ENCODE measurements at places on chromosomes 6 and 20.

DNA sequence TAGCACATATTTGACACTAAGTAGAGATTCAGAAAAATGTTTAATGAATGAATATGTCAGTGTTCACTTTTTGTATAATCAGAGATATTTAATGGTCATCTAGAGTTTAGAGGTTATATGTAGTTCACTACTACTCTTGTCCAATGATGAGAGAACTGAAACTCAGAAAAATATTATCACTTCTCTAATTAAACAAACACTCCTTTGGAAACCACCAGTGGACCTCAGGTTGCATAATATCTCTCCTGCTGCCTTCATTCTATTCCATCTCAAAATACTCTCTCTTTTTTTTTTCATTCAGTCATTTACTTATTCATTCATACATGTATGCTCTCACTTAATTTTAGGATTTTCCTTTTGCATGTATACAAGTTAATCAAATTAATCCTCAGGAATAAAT lies 423.1 kb upstream of the RNF217 start:
- no peak for DNase-seq

GRCh38 chr6:78962448-78962847 lies 95.1 kb downstream of the IRAK1BP1 start:
- DNase-seq = no peak

GRCh38 chr20:6702144-6702543 lies 65.3 kb upstream of the BMP2 start:
- no peak for DNase-seq

DNA sequence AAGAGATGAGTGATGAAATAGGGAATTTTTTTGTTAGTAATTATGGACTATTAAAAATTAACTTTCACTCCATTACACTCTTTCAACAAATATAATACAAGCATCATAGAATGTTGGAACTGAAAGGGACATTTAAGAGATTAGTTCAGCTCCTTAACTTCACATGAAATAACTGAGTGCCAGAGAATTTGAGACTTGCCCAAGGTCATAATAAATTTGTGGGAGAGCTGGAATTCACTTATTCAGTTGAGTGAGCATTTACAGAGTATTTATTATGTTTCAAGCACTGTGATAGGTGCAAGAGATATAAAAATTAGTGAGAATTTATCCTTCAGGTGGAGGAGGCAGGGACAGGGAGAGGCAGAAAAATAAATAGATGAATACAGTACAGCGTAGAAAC lies 154.6 kb downstream of the KCNQ5 start:
- no peak for DNase-seq

- DNase-seq = no peak
Measured at GRCh38 chr6:14549304-14549770, 431.8 kb downstream of the CD83 start.
